GM12865 (cell line): ENCODE measurements at places on chromosomes 1 and 21.

DNA sequence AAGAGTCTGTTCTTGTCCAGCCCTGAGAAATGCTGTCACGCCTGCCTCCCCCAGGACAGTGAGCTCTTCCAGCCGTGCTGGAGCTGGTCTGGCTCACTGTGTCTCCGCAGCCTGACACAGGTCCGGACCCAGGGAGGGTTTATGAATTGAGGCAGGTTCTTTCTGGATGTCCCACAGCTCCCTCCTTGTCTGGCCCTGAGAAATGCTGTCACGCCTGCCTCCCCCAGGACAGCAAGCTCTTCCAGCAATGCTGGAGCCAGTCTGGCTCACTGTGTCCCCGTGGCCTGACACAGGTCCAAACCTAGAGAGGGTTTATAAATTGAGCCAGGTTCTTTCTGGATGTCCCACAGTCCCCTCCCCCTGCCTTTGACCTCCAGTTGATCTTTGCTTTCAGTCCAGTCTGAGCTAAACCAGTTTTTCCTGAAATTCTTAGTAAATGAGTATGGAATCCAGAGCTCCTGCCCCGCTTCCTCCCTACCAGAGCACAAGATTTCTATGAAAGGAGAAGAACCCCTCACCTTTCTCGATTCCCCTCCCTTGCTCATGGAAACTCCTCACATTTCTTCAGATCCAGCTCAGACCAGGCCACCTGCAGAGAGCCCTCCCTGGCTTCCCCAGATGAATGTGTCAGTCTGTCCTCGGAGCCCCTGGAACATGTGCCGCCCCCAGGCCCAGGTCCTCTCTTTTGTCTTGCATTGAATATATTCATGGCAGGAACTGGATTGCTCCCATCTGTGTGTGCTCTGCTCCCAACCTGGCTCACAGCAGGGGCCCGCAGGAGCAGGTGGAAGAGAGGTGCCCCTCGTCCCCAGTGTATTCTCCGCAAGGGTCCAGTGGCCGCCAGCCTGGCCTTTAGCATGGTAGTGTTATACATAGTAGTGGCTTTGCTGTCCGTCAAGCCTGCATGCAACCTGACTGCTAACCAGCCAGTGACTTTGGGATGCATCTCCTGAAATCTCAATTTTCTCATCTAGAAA lies 116.3 kb downstream of the EPHB2 start:
- DNase-seq: no peak

DNA sequence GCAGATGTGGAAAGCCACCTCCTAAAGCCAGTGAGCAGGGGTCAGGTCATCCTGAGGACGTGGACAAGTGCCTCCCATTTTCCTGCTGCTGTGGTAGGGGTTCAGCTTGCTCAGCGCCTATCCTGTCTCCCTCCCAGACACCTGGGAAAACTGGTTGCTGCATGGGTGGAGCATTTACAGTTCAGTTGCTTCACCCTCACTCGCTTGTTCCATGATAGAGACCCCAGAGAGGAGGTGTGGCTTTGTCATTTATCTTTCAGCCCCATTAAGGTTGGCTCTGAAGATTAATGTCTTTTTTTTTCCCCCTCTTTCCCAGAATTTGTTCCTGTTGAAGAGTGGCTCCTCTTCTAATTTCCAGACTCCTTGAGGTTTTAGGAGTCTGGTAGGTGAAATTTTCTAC lies 9.2 kb downstream of the VANGL1 start:
- no peak for DNase-seq

DNA sequence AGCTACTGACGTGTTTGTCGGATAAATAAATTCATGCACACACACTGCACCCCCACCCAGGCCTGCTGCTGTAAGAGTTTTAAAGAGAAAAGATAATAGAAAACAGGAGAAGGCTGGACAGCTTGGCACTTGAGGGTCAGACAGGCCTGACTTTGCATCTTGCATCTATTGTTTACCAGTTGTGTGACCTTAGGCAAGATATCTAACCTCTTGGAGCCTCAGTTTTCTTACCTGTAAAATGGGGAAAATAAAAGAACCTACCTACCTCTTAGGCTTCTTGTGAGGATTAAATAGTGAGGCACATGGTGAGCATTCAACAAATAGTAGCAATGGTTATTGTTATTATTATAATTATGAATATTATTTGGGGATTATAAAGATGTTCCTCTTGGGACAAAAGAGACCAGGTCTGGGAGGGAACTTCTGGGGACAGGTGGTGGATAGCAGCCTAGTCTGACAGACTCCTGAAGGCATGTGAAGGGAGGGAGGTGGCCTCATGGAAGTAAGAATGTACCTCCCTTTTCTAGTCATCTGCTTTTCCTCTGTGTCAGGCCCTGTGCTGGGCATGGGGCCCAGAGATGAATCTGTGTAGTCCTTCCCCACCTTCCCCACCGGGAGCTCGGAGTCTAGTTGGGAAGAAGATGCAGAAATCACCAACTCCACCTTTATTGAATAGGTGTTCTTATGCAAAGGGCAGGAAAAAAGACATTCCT lies 18.3 kb upstream of the EPB41 start:
- DNase-seq: no peak

DNA sequence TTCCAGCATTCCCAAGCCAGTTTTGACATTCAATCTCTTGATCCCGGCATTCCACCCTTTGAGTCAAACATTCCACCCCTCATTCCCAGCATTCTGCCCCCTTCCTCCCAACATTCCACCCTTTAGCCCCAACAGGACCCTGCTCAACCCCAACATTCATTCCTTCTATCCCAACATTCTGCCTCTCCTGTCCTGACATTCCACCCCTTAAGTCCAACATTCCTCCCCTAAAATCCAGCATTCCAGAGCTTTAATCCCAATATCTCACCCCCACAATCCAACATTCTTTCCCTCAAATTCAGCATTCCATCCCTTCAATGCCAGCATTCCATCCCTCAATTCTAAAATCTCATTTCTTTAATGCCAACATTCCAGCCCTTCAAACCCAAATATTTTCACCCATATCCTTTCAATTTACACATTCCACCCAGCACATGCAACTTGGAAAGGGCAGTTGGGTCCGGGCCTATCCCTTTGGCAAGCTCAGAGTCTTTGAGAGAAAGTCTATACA lies 22.9 kb downstream of the DDX20 start:
- DNase-seq: no peak

DNA sequence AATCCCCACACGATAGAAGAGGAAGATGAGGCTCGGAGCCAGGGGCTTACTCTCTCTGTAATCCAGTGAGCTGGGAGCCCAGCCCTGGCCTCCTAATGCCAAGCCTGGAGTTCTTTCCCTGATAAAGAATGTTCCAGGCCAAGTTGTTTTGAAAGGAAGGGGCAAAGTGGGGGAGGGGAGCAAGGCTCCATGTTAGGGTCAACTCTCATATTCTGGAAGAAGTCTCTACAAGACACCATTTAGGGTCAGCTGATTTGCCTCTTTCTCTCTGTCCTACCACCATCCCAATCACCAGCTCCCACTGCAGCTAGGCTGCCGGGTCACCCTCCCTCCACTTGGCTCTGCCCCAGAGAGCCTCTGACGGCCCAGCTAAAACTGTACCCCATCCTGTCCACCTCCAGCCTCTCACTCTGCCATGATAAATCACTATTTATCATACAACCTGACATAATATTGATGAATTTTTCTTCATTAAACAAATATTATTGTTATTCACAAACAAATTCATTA lies 95.0 kb downstream of the GLIS1 start:
- DNase-seq: no peak

DNA sequence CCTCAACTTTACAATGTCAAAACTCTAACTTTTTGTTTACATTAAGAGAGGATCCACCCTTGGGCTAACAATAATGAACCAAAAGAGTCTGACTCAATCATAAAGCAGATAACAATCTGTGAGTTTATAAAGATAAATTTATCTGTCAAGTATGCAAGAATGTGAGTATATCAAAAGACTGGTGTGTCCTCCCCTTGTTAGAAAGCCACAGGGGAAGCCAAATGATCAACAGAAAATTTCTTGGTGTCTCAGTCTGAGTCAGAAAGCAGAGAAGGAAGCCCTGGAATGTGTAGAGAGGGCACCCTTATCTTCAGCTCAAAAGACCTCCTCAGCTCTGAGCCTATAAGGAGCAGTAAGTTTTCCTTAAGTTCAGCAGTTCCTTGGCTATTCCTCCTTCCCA lies 13.9 kb upstream of the PDIK1L start:
- DNase-seq: no peak

DNA sequence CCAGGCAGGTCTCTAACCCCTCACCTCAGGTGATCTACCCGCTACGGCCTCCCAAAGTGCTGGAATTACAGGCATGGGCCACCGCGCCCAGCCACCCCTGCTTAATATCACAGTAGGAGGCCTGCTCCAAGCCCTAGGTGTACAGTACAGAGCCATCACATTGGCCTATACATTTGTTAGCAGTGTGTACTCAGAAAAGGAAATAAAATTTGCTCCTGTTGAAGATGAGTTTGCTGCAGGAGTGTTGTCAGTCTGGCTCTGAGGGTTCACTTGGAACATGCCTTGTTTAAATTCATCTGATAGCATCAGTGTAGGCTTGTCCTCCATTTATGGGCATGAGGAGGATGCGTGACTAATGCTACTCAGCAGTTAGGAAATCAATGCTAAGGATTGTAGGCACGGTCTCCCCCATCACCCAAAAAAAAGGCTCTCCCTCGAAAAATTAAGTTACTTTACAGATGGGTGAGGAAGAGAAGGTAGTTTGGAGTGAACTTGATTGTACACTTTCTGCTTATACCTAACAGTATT lies 4.6 kb upstream of the ENAH start:
- DNase-seq: no peak

DNA sequence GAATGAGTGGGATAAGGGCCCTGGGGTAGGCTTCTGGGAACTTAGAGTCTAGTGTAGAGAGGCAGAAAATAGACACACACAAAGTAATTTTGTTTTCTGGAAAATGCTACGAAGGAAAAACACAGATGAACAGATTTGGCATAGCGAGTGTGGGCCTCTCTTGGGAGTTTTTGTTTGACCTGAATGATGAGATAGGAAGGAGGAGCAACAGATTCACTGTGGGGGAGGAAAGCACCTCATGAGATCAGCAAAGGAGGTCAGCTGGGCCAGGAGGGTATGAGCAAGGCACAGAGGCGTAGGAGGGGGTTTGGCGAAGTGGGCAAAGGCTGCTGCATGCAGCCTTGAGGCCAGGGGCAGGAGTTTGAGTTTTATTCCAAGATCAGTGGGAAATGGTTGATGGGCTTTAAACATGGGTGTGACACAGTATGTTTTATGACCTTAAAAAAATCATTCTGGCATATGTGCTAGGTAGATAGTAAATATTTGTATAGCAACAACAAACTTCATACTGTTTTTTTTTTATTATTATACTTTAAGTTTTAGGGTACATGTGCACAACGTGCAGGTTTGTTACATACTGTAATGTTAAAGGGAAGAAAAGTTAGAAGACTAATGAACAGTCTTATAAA lies 57.9 kb downstream of the FGGY start:
- peak; percentile 61 for DNase-seq

DNA sequence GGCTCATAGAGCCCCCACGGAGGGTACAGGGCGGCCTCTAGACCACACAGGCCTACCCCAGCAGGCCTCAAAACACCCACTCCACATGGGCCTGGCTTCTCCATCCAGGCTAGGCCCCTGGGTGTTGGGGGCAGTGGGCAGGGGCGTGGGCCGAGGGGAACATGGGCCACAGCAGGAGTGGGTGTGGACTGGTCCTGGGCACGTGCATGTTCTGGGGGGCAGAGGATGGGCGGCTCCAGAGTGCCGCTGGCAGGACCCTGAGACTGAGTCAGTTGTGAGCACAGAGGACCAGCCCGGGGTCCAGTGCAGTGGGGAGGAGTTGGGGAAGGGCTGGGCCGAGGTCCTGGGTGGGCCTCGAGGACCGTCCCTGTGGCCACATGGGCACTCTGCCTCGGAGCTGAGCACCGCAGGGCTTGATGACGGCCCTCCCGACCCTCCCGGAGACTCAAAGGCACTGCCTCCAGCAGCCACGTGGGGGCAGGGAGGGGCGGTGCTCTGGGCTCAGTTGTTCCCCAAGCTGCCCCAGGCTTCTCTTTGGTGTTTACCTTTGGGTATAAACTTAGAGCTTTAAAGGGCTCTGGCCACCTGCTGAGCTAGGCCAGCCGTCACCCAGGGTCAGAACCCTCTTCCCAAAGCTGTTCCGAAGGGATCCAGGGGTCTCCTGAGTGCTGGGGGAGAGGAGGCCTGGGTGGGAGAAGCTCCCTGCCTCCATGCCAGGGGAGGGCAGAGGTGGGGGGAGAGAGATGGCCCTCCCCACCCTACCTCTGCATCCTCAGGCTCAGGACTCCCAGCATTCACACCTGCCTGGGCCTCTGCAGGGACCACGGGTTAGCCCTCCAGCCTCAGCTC lies 79.9 kb downstream of the MORN1 start:
- DNase-seq: peak; percentile 50

- no peak for DNase-seq
These were observed 10.8 kb downstream of the TRIM45 start for GRCh38 chr1:117110774-117111173.

- no peak for DNase-seq
These were observed 63.2 kb downstream of the FOXD2 start for GRCh38 chr1:47501069-47501468.

GRCh38 chr1:234148816-234149215 lies 224.4 kb upstream of the COA6 start:
- DNase-seq: no peak

DNA sequence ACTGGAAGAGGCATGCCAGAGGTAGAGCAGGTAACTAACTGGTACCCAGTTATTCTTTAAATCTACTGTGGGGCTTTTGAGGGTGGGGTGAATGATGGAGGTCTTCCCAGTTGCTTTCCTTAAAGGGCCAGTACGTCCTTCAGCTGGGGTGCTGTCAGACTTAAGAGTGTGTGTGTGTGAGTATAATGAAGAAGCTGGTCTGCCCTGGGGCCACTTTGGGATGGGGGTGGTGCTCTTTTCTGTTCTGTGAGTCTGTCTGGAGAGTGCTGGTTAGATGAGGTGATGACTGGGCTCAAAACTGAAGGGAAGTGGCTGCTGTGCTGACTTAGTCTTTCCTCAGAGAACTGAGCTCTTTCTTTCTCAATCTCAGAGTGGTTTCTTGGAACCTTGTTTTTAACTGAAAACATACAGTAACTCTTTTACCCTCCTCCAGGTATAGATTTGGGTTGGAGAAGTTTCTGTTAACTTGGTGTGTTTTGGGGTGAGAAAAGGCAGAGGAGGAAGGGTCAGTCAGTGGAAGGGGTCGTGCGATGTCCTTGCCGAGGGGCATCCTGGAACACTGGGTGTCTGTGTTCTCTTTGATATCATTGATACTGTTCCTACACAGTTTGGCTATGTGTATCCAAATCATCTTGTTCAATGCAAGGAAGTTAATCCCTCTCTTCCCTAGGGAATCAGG lies 746 bp downstream of the MACF1 start:
- DNase-seq: peak; percentile 71

- DNase-seq: no peak
These were observed 258.3 kb downstream of the SPATA17 start for GRCh38 chr1:217889401-217889800.

DNA sequence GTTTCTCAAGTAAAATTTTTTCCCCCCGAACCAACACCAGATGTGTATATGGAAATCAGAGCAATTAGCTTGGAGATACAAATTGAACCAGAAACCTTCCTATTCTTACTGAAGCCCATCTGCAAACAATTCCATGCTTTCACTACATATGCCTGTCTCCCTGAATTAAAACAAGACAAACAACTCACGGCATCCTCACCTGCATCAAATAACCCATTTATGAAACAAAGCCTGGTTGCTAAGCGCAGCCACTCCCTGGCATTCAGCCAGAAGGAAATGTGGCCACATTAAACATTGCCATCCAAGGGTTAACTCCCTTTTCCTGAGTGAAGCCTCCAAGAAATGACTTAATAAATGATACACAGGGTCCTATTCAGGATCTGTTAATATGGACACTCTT lies 55.3 kb downstream of the APP start:
- DNase-seq: no peak

- DNase-seq: peak; percentile 81
These were observed 27.9 kb upstream of the BMP8B start for GRCh38 chr1:39816415-39817090.
